Fibroblast of skin of right quadriceps (primary cell): ENCODE measurements at places on chromosomes 12 and 14.

GRCh38 chr14:100578552-100578951 is 8.7 kb downstream of the BEGAIN start:
- peak; percentile 17 for DNase-seq

DNA sequence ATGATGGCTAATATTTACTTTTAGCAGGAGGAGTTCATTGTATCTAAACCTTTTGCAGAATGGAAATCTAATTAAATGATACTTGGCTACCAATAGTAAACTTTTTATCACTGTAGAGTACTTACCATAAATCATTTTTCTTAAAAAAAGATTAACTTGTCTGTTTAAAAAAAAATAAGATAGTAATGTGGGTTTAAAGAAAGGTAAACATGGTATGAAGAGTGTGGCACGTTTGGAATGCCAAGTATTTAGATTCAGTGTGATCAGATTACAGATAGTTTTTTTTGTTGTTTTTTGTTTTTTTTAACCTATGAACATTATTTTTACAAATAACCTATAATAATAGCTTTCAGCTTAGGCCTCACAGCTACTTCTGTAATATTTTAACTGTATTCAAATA is 25.8 kb downstream of the KTN1 start:
- peak; percentile 29 for DNase-seq

DNA sequence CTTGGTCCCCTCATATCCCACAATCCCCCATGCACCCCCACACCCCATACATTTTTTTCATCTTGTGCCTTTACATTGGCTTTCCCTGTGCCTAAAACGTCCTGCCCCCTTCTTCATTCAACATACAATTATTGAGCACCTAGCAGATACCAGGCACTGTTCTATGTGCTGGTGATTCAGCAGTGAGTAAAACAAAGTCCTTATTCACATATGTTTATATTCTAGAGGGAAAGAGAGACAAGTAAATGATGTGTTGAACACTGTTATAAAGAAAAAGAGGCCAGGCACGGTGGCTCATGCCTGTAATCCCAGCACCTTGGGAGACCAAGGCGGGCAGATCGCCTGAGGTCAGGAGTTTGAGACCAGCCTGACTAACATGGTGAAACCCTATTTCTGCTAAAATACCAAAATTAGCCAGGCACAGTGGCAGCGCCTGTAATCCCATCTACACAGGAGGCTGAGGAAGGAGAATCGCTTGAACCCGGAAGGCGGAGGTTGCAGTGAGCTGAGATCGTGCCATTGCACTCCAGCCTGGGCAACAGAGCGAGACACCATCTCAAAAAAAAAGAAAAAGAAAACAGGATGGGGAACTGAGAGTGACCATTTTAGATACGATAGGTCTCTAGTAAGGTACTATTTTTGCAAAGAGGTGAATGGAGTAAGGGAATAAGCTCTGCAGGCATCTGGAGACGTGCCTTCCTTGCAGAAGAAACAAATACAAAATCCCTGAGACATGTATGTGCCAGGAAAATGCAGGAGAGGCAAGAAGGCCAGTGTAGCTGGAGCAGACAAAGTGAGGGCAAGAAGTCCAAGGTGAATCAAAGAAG is 12.2 kb downstream of the SLC7A7 start:
- no peak for DNase-seq

DNA sequence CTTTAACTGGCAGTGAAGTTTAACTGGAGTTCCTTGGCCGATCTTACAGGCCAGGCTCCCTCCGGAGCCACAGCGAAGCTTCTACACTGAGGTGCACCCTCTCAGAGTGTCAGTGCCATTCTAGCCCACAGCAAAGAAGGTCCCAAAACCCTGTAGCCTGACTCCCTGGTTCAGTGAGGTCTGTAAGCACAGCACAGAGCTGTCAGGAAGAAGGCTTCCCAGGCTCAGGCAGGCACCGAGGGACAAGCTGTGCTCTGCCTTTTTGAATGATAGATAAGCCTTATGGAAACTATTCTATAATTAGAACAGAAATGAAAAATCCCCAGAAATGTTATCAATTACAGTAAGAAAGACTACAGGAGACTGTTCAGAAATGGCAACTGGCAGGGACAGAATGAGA is 40.2 kb downstream of the MOK start:
- DNase-seq, result no peak

DNA sequence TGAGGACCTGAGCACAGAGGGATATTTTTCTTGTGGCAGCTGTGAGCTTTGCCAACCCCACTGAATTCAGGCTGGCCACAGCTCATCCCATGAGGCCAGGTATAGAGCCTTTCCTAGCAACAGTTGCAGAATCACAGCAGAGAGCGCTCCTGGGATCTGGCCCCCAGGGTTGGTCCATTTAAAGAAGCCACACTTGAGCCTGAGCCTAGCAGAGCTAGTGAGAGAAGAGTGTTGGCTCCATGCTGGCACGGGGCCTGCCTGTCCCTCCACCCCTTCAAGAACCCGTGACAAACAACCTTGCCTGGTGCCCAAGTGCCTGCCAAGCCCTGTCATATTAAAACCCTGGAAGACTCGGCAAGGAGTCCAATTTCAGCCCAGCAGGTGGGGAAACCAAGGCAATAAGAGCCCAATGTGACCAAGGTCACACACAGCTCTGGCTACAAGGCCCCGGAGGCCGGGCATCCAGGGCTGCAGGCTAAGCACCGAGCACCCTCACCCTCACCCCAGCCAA is 91.6 kb downstream of the LRRC74A start:
- DNase-seq, result no peak

- no peak for DNase-seq
Observed at GRCh38 chr12:74915718-74916117, 293.9 kb downstream of the KCNC2 start.

DNA sequence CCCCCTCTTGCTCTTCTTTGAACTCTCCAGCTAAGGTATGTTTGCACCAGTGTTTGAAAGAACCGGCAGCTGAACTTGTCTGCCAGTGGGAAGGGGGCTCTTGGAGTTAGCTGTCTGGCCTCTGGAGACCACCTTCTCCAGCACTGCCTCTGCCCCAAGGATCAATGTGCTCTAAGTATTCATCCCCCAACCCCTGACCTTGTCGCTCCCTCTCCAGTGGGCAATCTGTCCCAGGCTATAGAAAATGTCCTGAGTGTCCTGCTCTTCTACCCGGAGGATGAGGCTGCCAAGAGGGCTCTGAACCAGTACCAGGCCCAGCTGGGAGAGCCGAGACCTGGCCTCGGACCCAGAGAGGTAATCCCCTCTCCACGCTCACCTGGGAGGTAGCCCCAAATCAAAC is 2.8 kb downstream of the P3H3 start:
- DNase-seq, result no peak

DNA sequence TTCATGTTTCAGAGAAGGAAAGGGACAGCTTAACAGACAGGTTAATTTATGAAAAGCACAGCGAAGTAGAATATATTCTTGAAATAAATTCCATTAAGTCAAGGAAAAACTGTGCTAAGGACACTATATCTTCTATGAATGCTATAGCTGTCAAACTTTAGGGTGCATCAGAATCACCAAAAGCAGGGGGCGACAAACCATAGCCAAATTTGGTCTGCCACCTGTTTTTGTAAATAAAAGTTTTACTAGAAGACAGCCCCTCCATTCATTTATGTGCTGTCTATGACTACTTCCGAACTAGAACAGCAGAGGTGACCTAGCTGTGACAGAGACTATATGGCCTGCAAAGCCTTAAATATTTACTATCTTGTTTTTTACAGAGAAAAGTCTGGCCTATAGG is 25.9 kb downstream of the PPP4R3A start:
- DNase-seq, result no peak

DNA sequence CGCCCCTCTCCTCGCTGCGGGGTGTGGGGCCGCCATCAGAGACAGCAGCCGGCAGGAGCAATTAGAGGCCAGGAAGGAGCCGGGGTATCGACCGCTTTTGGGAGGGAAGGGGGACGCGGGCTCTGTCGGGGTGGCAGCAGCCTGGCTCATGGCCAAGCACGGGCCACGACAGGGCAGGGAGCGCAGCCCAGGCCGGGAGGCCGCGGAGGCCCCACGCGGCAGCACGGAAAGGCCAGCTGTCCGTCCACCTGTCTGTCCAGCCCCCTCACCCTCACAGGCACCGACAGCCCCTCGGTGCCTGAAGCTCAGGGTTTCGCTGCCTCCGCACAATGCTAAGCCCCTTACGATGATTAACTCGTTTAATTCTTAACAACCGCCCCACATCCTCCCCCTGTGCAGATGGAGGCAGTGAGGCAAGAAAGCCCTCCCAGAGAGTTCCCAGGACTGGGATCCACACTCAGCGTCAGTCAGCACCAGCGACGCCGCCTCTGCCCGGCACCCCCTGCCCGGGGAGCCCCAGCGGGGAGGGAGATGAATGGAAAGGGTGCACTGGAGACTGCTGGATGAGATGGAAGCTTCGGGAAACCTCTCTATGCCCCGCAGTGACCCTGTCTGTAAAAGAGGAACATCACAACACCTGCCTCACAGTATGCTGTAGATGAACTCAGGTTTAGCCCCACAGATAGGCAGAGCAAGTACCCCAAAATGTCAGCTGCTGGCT is 23.7 kb downstream of the NCOR2 start:
- peak; percentile 70 for DNase-seq

GRCh38 chr14:33249233-33249820 is 310.6 kb downstream of the NPAS3 start:
- no peak for DNase-seq

GRCh38 chr14:94009767-94010166 is 12.7 kb downstream of the CCDC197 start:
- DNase-seq, result peak; percentile 40

- DNase-seq, result no peak
Observed at GRCh38 chr14:80585506-80585835, 356.1 kb downstream of the CEP128 start.

- peak; percentile 84 for DNase-seq
Observed at GRCh38 chr14:31930493-31931240, 146.4 kb upstream of the ARHGAP5 start.

DNA sequence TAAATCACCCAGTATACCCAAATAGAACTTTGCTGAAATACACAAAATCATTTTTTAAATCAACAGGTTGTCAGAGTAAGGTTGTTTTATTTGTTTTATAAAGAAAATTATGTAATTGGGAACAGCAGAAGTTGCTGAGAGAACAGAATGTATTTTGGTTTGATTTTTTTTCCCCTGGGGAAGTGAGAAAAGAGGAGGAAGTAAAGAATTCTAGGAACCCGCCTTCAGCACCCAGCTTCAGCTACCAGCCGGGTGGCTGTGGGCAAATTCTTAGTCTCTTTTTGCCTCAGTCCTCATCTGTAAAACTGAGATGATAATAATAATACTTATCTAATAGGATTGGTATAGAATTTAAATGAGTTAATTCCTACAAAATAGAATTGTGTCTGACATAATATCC is 119.4 kb downstream of the SRGAP1 start:
- no peak for DNase-seq

DNA sequence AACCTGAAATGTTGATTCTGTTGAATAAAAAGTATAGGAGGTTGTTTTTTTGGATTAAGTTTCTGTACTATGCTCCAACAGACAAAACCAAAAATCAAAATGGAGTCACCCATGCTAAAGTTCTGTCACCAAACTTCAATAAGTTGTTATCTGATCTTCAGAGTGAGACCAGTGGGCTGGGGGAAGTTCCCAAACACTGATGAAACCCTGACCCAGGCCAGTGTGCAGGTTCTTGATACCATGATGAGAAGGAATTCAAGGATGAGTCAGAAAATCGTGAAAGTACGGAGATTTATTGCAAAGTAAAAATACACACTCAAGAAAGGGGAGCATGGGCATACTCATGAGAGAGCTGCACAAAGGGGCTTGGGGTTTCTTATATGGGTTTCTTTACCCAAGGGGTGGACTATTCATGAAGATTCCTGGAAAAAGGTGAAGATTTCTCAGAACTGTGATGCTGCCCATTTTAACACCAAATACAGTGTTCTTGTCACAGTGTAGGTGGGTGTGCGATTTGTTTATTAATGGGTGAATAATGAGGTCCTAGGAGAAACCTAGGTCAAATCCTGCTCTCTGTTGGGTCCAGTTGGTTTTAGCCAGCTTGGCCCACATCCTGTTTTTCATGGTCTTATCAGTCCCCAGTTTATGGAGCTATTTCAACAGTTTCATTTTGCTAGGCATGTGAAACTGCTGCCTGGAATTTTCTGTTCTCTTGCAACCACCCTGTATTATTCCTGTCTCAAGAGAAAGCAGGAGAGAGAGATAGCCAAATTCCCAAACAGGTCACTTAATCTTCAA is 27.5 kb upstream of the DENND5B start:
- no peak for DNase-seq

GRCh38 chr12:34602213-34602940 is 580.1 kb downstream of the ALG10 start:
- DNase-seq, result no peak
